ENCODE measurements at places on chromosomes 5 and 9.

GRCh38 chr9:95776176-95776575 lies 99.3 kb upstream of the ERCC6L2 start:
- DNase-seq = no peak

DNA sequence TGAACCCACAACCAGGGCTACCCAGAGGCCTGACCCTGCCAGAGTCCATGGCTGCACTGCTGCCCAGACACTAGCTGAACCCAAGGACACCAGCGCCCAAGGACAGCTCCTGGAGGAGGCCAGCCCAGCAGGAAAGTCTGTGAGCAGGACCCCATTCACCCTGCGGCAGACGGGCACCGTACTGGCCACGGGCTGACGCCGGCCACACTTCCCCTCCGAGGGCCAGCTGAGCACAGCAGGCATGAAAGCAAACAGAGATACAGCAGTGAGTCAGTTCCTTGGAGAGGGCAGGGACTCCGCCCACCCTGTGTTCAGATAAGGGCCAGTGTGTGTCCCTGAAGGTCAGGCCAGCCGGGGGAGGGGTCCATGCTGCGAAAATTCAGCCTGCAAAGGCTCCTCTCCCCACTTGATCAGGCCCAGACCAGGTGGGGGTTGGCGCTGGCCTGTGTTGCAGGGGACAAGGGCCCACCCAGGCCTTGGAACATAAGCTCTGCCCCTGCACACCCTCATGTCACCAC lies 3.2 kb downstream of the RNF208 start:
- DNase-seq = no peak

DNA sequence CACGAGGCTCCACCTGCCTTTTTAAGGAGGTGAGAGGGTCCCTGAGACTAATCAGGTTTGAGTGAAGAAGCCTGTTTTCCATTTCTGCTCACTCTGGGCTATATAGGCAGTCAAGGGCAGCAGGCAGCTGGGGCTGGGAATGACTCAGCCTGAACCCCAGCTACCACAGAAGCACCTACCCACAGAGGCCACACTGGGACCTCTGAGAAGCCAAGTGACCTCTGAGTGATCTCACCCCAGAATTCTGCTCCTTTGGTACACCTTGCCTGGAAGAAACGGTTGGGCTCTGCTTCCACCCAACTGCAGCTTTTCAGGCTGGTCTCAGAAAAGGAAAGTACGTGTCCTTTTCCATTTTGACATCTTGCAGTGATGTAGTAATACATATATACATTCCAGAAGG lies 6.8 kb downstream of the FAM219A start:
- no peak for DNase-seq

DNA sequence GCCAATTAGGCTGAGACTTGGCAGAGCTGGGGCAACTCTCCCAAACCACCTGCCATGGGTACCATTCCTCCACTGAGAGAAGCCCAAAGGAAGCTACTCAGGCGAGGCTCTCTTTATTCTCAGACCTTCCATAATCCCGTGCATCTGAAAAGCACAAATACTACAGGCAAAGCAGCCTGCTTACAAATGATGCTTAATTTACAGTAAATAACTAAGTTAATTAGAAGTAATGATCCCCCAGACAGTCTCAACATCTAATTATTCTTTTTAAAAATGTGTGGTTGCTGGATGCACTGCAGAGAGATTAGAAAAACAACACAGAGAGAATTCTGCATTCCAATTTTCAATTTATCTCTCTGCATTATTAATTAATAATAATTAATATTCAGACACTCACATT lies 53.1 kb downstream of the AK8 start:
- DNase-seq = peak; percentile 39

DNA sequence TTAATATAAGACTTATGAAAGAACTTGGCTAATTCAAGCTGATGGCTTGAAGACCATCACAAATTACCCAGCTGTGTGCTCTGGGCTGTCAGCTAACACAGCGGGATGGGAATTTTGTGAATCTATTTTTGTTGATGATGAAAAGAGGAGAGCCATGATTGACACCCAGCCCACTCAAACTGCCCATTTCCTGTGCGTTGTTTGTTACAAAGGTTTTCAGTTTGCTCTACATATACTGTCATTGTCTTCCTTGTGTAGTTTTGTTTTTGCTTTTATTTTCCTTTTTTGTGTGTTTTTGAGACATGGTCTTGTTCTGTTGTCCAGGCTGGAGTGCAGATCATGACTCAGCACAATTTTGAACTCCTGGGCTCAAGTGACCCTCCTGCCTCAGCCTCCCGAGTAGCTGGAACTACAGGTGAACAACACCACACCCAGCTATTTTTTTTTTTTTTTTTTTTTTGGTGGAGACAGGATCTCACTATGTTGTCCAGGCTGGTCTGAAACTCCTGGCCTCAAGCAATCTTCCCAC lies 400.3 kb downstream of the ICE1 start:
- DNase-seq = no peak

GRCh38 chr5:168249923-168250322 lies 41.5 kb upstream of the WWC1 start:
- no peak for DNase-seq

- no peak for DNase-seq
These were observed 17.8 kb upstream of the DPM2 start for GRCh38 chr9:127955294-127956015.

DNA sequence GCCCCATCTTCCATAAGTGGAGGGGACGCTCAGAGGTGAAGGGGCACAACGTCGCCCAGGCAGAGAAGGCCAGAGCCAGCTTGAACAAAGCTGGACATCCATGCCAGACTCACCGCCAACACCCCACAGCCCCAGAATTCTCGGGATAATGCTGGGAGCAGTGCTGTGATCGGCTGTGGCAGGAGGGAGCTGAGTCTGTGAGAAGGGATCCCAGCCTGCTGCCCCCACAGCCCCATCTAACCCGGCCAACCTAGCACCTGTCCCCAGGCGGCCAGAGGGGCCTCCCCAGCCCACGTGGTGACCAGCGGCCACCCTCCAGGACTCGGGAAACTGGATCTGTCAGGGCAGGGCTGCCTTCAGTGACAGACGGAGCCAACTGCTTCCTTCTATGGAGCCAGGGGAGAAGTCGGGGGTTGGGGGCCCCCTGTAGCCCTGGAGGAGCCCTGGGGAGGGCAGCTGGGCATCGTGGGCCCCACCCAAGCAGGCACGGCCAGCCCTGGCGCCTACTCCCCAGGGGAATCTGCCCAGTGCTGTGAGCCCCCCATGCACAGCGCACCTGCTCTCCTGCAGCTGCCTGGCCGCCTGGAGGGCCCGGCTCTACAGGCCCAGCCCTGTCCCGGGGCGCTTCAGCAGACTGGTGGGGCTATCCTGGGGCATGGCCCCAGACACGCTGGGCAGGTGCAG lies 6.0 kb downstream of the BRD3 start:
- DNase-seq = peak; percentile 78
